ENCODE measurements at places on chromosomes 3 and 15. TPM values are rescaled to one million over a fixed set of nuclear protein-coding genes. Genes with fewer than 3 reads are reported as not detected.

- DNase-seq = no peak
These were observed at the start of gene PIGZ for GRCh38 chr3:196968233-196969133. Gene PIGZ, minus strand, starts transcription at chr3:196968833. Its CDS starts 16,802 bp downstream, at chr3:196952031.

DNA sequence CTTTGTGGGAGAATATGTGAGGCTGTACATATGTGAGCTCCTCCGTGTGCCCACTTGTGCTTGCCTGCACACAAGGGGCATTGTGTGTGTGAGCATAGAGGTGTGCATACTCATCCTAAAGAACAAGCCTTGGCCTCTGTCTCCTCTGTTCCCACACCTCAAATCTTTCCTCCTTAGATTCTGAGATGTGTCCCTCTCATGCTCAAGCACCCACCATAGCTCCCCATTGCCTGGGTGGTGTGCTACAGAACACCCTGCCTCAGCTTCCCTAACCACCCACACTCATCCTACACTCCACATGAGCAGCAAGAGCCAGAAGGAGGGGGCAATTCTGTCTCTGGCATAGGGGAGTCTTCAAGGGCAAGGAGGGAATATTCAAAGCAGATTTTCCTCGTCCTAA is 27.7 kb downstream of the LINGO1 start:
- DNase-seq = no peak

GRCh38 chr3:14871456-14872200 is 52.9 kb downstream of the FGD5 start:
- DNase-seq = no peak

- no peak for DNase-seq
These were observed 7.9 kb downstream of the ITGB5 start for GRCh38 chr3:124879337-124879680.

- no peak for DNase-seq
These were observed 193.7 kb upstream of the RORA start for GRCh38 chr15:61422773-61423172.

The RBPMS2 gene
- total RNA-seq = not detected

The CCDC39 gene
- total RNA-seq = 0.09 TPM
